Stomach (tissue), 19 donors: ENCODE measurements at places on chromosomes 7 and 10. TPM values are rescaled to one million over a fixed set of nuclear protein-coding genes. Genes with fewer than 3 reads are reported as not detected.
A peak's percentile ranks its signal among the peaks of the same experiment; 100 is the strongest.

GRCh38 chr7:93757426-93757825 is 133.1 kb downstream of the TFPI2 start:
- no peak for DNase-seq

- no peak for DNase-seq
Observed at GRCh38 chr10:93553482-93554315, 12.8 kb upstream of the FFAR4 start.

DNA sequence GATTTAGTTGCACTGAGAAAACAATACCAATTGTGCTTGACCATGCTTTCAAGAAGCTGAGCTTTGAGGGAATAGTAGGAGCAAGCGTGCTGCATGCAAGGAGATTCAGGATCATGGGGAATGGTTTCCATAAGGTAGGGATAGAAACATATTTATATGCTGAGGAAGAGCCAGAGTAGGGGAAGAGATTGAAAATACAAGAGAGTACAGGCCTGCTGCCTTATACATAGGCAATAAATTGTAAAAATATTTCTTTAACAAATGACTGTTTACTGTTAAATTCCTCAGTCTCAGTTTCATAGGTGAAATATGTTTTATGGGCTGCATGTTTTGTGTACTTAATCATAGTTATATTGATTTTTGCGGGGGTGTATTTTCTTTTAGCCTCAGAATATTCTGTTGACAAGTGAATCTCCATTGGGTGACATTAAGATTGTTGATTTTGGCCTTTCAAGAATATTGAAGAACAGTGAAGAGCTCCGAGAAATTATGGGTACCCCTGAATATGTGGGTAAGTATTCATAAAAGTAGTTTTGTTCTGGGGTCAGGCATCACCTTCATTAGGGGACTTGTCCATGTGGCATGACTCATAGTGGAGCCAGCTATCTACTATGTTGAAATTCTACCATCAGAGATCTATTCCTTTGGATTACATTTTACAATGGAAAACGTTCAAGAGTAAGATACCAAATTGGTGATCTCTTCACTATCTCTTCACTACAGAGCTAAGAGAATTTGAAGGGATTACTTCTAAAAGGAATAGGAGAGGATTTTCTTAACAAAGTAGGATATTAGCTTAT is 36.5 kb downstream of the STK17A start:
- DNase-seq: no peak

- DNase-seq: peak; percentile 66
Observed at GRCh38 chr7:22782616-22783232, 39.9 kb downstream of the TOMM7 start.

DNA sequence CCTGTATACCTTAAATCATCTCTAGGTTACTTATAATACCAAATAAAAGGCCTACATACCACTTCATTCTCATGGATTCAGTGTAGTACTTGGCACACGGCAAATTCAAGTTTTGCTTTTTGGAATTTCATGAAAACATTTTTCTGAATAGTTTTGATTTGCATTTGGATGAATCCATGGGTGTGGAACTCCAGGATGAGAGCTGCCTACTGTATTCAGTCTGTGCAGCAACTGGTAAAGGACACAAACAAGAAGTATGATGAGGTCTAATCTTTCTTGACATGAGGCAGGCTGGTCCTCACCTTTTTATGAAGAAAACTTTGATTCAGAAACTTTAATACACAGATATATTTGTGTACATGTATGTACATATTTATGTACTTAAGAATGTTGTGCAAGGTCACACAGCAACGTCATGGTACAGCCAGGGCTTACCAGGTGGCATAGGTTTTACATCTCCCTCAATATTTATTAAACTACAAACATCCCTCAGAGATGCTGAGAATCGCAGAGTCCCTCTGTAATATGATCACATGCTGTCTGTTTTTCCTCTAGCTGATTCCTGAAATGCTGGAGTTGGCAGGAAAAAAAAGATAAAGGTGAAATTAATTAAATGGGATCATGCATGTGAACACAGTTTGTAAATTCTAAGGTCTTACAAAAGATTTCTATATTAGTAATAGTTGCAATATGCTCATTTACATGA is 239.6 kb downstream of the PRKG1 start:
- DNase-seq: no peak

DNA sequence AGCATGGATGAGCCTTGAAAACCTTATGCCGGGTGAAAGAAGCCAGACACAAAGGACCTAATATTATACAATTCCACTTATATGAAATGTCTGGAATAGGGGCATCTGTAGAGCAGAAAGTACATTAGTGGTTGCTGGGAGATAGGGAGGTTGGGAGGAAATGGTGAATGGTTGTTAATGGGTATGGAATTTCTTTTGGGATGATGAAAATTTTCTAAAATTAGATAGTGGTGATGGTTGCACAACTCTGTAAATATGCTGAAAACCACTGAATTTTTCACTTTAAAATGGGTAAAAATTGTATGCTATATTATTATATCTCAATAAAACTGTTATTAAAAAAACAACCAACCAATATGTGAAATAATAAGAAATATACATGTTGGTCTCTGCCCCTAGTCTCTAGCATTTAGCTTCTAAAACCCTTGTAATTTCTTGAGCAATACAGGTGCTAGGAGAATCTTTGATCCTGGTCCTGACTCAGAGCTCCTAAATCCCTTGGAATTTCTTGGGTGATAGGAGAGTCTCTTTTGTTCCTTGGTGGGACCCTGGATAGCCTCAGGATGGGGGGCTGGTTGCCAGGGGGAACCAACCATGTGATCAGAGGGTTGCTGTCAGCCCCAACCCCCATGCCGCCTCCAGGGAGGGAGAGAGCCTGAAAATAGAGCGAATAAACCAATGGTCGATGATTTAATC is 64.0 kb downstream of the TACR2 start:
- DNase-seq: no peak

- DNase-seq: no peak
Observed at GRCh38 chr7:14805105-14805719, 97.3 kb downstream of the DGKB start.

GRB10 gene
- 15.1 TPM for polyA plus RNA-seq

PIP gene
- polyA plus RNA-seq: 0.45 TPM

DNA sequence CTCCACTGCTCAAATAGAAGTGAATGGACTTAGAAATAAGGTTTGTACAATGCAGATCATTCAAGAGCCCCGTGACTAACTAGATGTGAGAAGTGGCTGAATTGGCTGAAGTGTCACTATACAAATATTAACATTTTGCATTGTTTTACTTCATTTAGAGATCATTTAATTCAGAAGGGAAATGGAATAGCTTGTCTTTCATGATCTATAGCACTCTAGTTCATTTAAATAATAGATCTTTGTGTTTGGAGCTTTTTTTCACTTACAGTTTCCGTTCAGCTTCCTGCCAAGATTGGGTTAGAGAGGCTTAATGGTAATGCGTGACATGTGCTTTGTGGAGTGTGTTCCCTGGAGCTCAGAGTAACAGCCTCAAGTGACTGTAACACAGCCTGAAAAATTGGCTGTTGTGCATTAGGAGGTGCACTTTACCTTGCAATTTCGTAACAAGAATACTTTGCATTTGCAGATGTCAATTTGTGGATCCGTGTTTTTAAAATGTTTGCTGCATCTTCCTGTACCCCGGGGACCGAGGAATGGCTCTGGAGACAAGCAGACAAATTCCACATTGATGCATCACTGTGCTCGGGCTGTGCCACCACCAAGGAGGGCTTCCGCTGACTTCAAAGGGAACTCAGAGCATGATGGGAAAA is 170.3 kb downstream of the NRP1 start:
- peak; percentile 59 for DNase-seq

- DNase-seq: no peak
Observed at GRCh38 chr7:151625606-151626005, 105.9 kb upstream of the RHEB start.

- DNase-seq: no peak
Observed at GRCh38 chr10:130929422-130930325, 381.8 kb downstream of the TCERG1L start.

GRCh38 chr7:48389977-48390376 is 218.7 kb downstream of the ABCA13 start:
- no peak for DNase-seq

DNA sequence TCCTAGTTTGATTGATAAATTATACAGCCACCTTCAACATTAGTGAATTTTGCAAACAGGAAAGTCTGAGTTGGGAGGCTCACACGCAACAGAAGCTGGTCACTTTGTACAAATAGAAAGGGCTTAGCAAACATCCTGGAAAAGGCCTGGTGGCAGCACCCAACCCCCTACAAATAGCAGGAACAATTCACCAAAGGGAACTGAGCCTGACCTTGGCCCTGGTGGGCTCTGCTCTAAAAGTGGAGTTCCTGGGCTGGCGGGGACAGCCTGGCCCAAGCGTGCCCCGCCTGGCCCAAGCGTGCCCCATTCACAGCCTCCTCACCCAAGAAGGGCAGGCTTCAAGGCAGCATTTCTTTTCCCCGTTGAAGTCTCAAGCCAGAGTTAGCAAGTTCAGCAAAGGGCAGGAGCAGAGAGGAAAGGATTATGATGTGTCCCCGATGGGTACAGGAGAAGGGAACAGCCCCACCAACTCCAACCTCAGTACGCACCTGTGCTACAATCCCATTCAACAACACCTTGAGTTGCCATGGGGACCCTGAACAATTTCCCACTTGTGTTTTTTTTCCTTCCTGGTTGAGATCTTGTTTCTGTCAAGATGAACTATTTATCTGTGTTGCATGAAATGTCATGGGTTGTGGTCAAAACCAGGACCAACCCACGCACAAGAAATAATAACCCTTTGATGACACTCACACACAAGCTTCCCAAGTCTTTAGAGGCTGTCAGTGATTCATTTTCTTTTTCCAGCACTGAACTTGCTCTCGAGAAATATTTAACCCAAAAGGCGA is 43.4 kb downstream of the RGS10 start:
- peak; percentile 41 for DNase-seq

CYP26C1 gene
- not detected for polyA plus RNA-seq

DNA sequence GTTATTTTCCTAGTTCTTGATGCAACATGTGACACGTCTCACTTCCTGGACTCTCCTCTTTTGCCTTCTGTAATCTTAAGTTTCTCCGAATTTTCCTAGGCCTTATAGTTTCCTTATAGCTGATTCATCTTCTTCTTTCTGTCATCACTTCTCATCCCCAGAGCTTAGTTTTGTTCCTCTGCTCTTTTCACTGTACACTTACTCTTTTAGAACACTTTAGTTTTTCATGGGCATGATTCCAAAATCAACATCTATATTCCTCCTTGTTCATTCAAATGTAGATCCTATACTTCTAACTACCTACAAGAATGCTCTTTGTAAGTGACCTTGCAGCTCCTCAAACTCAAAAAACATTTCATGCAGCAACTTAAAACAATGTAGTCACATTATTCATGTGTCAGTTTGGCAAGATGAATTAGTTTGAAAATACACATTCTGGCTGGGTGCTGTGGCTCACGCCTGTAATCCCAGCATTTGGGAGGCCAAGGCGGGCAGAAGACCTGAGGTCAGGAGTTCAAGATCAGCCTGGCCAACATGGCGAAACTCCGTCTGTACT is 13.1 kb upstream of the SLC26A3 start:
- DNase-seq: no peak

DNA sequence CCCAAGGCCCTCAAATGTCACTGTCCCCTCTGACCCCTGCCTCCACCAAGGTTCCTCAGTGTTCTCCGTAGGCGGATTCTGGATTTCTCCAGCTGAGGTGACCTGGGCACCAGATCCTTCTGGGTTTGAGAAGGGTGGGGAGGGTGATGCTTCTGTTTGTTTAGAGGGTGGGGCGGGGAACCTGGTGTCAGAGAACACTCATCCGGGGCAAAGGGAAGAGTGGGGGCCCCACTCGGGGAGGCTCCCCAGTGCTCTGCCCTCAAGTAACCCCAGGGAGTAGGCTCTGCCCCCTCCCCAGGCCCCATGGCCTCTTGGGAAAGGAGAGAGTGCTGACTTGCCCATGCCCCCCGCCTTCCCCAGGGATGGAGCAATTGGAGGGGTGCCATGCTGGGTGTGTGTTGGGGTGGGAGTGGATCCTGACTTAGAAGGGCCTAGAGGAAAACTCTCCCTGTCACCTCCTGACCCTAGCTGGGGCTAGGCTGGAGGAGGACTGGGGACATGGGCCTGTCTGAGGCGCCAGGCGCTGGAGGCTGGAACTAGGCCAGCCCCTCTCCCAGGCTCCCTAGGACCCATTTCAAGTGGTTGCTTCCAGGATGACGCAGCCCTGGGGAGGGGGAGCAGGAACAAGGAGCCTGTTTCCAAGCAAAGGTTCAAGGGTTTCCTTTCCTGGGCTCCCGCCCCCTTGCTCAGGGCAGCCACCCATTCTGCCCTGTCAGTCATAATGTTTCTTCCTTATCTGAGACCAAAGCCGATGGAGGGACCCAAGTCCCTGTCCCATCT is 27.9 kb downstream of the KAZALD1 start:
- no peak for DNase-seq

DNA sequence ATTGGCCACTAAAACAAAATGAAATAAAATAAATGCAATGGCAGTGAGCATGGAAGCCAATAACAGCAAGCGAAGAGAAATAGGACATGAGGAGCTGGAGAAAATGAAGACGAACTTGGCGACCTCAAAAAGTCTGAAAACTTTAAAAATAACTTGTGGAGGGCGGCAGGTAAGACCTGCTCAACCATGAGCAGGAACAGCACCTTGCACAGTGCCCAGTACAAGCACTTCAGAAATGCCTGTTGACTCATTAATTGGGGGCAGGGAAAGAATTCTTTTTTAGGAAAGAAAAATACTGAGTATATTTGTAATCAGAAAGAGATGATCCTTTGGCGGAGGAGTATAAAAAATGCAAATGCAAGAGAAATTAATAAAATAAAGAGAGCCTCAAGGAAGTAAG is 78.0 kb downstream of the XPNPEP1 start:
- DNase-seq: no peak

GRCh38 chr10:60339757-60340156 is 49.9 kb downstream of the ANK3 start:
- DNase-seq: no peak

OR13A1 gene
- not detected for polyA plus RNA-seq

DNA sequence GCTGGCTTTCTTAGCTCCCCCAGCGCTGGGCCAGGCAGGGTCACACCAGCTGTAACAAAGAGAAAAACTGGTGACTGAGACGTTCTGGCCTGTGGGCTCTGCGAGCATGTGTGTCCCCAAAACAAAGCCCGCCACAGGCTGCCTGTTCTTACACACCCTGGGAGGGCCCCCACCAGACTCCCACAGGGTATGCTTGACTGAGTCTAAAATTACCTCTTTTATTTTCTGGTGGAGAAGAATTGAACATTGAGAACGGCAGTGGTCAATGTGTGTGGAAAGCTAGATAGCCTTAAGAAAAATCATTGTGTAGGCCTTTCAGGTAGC is 808 bp downstream of the C10orf71 start:
- DNase-seq: no peak

GRCh38 chr10:62196528-62196927 is 72.1 kb downstream of the RTKN2 start:
- no peak for DNase-seq

- DNase-seq: no peak
Observed at GRCh38 chr10:113300617-113301016, 252.2 kb upstream of the HABP2 start.

- DNase-seq: no peak
Observed at GRCh38 chr10:6278519-6279120, 75.9 kb downstream of the PFKFB3 start.

GRCh38 chr10:44703241-44704155 is 207.6 kb upstream of the TMEM72 start:
- DNase-seq: no peak

NEUROG3 gene
- polyA plus RNA-seq: not detected

- peak; percentile 85 for DNase-seq
Observed at GRCh38 chr10:102419269-102420180, 940 bp upstream of the PSD start.

MYL7 gene
- polyA plus RNA-seq: 2.2 TPM

- DNase-seq: no peak
Observed at GRCh38 chr10:79473496-79474095, 28.2 kb upstream of the ZCCHC24 start.

FAM237B gene
- not detected for polyA plus RNA-seq

GRCh38 chr7:51867117-51867516 is 550.5 kb upstream of the COBL start:
- no peak for DNase-seq
